GM13977 (cell line): ENCODE measurements at places on chromosomes 1 and 21.

DNA sequence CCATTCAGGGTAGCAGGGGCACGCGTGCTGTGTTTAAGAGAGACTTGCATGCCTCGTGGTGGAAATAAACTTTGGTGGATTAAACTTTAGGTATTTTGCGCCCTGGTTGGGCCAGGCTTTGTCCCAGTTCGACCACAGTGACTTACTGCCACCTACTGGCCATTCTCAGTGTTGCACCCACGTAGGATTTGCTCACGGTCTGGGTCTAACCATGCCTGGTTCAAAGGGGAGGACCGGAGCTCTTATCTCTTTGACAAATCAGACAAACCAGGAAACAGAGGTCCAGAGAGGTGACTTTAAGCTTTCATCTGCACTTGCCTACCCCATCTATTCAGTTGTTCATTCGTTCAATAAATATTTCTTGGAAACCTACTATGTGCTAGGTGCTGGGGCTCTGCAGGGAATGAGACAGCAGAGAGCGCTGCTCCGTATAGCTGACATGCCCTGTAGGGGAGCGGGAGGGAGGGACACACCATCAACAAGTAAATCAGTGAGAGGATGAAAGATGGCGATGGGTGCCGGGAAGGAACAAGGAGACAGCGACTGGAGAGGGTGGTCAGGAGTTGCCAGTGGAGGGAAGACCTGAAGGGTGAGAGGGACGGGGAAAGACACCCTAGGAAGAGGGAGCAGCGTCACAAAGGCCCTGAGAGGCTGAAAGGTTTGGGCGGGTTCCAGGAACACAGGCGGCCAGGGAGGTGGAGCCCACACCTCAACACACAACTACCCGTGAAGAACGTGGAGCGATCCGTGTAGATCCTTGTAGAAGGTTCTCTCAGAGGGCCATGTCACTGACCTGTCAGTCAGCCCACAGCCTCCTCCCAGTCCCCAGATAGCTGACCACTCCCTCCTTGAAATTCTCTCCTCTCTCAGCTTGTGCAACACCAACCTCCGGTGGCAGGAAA is 27.2 kb upstream of the TINAGL1 start:
- peak; percentile 85 for DNase-seq

GRCh38 chr1:33358114-33358794 is 37.4 kb upstream of the A3GALT2 start:
- DNase-seq, result no peak

GRCh38 chr1:87926131-87926830 is 597.6 kb downstream of the LMO4 start:
- DNase-seq, result no peak

DNA sequence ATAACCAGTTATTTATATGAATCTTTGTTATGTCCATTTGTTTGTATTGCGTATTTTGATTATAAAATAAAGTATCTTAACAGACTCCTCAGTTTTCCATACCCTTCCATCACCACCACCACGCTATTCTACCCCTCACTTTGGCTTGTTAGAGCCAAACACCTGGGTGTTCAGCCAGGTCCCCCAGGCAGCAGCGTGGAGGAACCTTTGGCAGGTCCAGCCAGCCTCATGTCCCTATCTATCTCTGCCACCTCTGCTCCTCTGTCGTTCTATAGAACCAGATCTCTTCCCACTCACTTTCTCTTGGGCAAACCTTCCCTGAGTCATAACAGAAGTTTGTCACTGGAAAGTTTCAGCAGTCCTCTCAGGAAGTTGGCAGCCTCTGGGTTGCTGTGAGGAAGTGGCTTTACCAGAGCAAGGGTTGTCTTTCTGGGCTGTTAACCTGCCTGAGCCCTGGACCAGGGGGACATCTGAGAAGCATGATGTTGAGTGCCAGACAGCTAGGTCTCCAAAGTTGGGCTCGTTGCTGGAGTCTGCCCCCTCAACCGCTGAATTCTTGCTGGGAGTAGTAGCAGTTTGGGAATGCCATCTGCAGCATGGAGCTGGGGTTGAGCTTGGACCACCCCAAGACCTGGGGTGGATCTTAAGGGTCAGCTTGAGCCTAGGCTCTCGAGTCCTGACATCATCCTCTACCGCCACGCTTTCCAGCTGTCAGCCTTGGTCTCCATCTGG is 996 bp upstream of the SH3BGRL3 start:
- DNase-seq, result no peak

GRCh38 chr1:62539028-62539447 is 58.3 kb upstream of the ANGPTL3 start:
- no peak for DNase-seq

GRCh38 chr1:110750562-110750961 is 75.8 kb upstream of the KCNA3 start:
- no peak for DNase-seq

- no peak for DNase-seq
These were observed 5.6 kb downstream of the USP25 start for GRCh38 chr21:15735409-15735808.

GRCh38 chr1:45356186-45356585 is 15.9 kb upstream of the MUTYH start:
- no peak for DNase-seq

DNA sequence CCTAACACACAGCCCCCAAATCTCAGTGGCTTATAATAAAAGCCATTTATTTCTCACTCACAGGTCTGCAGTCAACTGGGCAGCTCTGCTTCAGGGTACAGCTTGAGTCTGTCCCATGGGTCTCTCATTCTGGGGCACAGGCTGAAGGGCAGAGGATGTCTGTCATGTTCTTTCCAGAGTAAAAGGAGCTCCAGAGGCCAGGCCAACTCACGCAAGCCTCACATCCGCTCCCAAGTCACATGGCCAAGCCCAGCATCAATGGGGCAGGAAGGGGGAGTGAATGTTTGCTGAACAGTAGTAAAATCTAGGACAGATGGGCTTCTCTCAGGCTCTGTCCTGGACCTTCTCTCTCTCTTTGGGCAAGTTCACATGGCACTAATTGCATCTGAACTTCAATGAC is 7.1 kb upstream of the SSBP3 start:
- no peak for DNase-seq

DNA sequence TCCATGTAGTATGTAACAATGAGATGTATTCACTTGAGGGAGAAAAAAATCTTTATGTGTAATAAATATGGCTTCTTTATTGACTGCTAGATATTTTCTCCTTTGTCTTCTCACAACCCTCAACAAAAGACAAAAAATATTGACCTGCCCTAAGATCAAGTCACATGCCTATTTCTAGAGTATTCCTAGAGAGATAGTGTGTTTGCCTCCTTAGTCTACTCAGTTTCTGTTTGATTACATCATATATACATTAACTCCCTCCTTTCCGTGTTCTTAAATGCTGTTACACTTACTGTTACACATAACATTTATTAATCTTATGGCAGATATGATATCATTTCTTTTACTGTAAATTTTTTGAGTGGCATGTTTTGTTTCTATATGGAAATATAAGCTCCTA is 281.6 kb upstream of the RGS18 start:
- no peak for DNase-seq

GRCh38 chr1:8082945-8083344 is 56.8 kb upstream of the ERRFI1 start:
- DNase-seq, result no peak

- DNase-seq, result no peak
These were observed 112.1 kb upstream of the DPYD start for GRCh38 chr1:98032958-98033357.

- DNase-seq, result no peak
These were observed at the start of gene FCRL5 for GRCh38 chr1:157551694-157552693. FCRL5 (minus strand) TSS chr1:157552515; CDS start chr1:157552362, 153 bp downstream.

GRCh38 chr21:42424914-42425541 is 21.3 kb downstream of the UBASH3A start:
- no peak for DNase-seq

GRCh38 chr1:110559157-110559556 is 40.2 kb upstream of the KCNA10 start:
- DNase-seq, result no peak

GRCh38 chr1:89347296-89347695 is 16.6 kb upstream of the GBP6 start:
- no peak for DNase-seq

- DNase-seq, result no peak
These were observed 6.9 kb downstream of the HPCAL4 start for GRCh38 chr1:39684313-39684664.

DNA sequence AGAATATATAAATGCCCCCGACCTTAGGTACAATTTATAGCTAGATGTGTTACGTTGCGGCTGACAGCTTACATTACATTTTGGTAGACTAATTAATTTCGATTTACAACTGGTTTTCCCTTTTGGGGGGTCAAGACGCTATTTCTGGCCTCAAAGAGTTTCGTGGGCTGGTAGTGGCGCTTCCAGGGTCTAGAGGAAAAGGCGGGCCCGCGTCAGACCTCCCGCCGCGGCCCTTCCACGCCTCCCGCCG is 391 bp downstream of the IFT25 start:
- peak; percentile 51 for DNase-seq

DNA sequence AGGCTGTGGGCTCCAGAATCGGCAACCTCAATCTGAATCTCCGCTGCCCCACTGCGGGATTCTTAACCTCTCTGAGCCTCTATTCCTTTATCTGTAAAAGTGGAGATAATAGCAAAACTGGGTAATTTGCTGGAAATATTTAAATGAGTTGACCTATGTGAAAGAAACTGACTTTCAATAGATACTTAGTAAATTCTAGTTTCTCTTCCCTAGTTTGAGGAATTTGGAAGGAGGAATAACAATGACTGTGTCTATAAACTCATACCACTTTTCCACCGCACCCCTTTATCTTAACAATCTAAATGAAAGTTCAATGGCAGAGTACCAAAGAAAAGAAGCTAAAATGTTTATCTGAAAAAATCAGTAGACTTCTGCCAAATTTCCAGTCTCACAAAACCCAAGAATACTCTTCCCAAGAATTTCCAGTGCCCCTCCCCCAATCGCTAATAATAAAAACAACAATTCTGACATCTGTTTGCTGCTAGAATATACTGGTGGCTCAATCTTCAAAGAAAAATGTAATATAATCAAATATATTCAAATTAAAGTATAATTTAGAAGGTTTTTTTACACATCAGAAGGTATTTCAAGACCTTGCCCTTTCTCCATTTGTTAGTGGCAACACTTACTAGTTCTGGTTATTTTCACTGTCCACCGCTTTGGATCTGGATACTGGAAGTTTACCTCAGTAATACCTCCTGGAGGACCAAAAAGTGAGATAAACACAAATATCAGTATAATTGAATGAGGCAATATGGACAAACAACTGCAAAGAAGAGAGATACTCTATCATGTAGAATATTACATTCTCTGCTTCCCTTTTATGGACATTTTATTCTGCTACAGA is 171.2 kb downstream of the LTN1 start:
- no peak for DNase-seq

DNA sequence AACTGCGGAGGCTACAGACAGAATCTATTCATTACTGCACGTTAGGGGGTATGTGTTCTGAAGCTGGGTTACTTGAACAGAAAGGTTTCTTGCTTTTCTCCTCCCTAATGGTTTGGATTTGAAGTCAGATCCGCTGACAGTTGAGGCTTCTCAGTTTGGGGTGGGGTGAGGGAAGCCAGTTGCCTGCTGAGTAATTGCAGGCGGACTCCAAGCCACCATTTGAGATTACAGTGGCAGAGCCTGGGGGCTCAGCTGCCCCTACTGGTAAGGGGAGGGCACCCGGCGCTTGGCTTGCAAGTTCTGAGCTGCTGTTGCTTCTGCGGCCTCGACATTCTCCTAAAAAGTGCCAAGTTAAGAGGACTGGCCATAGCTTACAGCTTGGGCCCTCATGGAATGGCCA is 2.0 kb downstream of the GRHL3 start:
- no peak for DNase-seq

DNA sequence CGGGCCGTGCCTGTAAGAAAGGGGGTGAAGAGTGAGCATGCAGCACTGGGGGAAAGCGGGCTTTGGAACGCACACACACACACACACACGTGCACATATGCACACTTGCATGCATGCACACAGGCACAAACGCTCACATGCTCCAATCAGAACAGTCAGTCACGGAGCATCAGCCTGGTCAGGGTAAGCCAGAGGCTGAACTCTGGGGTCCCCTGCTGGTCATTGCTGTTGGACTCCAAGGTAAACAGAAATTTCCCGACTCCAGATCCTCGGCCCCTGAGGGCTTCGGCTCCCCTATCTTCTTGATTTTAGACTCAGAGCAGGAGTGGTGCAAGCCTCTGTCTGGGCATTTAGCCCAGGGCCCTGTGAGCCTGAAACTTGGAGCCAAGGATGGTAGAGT is 54.2 kb downstream of the SYT2 start:
- no peak for DNase-seq

DNA sequence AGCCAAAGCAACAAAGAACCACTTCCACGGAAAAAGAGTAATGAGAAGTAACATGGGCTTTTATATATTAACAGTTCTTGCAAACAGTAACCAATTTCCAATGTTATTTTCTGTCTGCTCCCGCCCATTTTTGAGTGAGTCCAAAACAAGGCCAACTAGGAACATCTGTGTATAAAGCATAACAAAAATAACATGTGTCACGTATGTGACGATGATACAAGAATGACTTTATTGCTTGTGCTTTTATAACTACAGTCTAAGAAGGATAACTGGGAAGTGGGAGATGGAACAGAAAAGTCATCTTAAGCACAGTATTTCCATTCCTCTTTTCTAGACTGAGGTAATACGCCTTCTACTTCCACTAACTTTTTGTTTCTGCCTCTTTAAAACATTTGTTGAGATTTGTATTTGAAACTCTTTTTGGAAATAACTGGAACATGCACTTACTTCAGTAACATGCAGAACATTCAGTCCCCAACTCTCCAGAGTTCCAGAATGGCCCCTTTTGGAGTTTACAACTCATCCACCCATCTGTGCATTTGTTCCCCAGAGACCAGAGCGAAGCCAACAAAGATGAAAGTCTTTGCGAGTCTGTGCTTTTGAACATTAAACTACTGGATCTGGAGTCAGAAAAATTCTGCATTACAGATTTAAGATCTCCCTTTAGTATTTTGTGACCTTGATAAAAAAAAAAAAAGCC is 143.0 kb upstream of the ZRANB2 start:
- DNase-seq, result no peak

DNA sequence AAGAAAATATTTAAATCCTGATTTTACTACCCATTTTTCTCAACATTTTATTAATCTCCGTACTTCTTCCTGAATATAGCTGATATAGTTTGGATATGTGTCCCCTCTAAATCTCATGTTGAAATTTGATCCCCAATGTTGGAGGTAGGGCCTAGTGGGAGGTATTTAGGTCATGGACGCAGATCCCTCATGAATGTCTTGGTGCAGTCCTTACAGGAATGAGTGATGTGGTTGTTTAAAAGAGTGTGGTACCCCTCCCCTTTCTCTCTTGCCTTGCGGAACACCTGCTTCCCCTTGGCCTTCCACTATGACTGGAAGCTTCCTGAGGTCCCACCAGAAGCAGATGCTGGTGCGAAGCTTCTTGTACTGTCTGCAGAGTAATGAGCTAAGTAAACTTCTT is 17.5 kb downstream of the RNF115 start:
- DNase-seq, result no peak

DNA sequence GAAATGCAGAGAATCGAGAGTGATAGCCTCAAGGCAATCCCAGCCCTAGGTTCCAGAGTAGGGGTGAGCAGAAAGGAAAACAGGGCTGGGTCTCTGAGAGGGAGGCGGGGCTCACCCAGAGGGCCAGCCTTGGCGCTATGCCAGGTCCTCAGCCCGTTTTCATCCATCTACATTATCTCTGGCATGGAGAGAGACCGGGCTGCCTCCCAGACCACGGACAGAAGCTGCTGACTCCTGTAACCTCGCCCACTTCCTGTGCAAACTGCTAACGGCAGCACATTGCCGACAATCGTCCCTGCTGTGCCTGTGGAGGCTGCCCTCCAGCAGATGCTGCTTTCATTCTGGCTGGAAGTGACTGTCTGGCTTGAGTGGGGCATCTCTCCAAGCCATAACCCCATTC is 569.1 kb downstream of the NPHP4 start:
- no peak for DNase-seq
